Stimulated activated CD4-positive, alpha-beta T cell treated with anti-CD3 and anti-CD28 coated beads, Interleukin-15, amount 100 ng/mL, for 1 hour (primary cell): ENCODE measurements at places on chromosomes 2 and 18.

DNA sequence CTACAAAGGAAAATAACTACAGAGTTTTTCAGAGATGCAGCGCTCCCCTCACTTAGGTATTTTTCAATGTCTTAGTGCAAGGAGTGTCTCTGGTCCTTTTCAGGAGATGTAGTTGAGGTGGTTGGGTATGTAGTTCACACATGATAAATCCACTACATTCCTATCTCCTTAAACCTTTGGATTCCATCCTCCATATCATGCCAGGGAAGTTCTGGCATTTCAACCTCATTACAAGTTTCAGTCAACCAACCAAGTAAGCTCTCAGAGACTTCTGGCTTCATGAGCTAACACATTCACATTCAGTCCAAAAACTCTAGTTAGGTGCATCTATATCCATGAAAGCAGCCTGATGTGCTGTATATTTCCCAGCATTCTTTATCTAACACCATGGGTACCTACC, 47.3 kb downstream of the MAP3K20 start:
- DNase-seq, result no peak

GRCh38 chr2:11573418-11574175, 39.8 kb downstream of the GREB1 start:
- no peak for DNase-seq

DNA sequence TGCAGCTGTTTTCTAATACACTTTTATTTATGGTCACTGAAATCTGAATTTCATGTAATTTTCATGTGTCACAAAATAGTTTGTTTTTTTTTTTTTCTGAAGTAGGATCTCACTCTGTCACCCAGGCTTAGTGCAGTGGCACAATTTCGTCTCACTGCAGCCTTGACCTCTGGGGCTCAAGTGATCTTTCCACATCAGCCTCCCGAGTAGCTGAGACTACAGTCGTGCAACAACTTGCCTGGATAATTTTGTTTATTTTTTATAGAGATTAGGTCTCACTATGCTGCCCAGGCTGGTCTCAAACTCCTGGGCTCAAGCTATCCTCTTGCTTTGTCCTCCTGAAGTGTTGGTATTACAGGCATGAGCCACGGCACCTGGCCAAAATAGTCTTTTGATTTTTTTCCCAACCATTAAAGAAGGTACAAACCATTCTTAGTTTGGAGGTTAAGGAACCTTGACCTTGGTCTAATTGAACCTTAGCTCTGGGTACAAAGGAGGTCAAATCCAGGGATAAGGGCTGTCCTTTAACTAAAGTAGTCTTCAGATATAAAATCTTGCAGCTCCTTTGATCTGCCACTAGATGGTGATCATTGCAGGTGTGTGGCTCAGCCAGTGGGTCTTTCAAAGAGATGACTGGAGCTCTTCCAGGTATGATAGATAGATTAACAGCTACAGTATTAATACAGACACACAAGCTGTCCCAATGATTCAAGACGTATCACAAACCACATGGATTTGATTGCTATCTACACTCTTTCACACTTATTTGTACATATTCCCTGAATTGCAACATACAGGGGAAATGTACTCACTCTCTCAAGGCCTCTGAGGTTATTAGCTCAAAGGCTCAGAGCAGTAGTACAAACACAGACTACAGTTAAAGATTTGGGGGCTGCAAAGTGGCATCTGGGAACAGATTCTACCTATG, 4.7 kb upstream of the KRCC1 start:
- no peak for DNase-seq

DNA sequence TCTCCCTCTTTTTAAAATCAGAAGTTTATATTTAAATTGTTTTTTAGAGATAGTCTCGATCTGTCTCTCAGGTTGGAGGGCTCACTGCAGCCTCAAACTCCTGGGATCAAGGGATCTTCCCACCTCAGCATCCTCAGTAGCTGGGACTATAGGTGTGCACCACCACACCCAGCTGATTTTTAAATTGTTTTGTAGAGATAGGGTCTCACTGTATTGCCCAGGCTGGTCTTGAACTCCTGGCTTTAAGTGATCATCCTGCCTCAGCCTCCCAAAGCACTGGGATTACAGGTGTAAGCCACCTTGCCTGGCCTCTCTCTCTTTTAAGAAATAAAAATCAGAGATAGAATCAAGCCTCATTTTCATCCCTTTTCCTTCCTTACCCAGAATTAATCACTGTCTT, 22.1 kb downstream of the FAM171B start:
- DNase-seq, result no peak

DNA sequence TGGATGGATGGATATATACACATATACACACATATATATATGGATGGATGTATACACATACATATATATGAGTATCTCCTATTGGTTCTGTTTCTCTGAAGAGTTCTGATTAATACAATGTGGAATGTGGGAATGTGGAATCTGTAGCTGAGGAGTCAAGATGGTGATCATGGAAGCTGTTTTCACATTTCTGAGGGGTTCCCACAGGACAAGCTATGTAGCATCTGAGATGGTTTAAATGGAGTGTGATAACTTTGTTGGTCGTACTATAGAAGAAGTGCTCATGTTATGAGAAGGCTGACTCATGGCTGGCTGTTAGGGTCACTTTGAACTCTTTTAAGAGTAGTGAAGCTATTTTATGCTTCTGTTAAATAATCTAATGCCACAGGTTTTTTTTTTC, 279.7 kb downstream of the MEIS1 start:
- DNase-seq, result no peak

DNA sequence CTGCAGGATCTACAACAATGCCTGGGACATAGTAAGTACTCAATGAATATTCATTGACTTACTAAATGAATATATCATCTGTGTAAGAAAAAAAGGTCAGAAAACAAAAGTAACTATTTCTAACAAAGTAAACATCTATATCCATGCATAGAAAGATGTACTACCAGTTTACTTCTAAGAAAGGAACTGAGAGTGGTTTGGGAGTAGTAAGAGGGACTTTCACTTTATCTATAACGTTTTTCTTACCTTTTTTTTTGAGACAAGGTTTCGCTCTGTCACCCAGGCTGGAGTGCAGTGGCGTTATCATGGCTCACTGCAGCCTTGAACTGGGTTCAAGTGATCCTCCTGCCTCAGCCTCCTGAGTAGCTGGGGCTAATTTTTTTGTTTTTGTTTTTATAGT, 25.7 kb downstream of the DHX57 start:
- no peak for DNase-seq

DNA sequence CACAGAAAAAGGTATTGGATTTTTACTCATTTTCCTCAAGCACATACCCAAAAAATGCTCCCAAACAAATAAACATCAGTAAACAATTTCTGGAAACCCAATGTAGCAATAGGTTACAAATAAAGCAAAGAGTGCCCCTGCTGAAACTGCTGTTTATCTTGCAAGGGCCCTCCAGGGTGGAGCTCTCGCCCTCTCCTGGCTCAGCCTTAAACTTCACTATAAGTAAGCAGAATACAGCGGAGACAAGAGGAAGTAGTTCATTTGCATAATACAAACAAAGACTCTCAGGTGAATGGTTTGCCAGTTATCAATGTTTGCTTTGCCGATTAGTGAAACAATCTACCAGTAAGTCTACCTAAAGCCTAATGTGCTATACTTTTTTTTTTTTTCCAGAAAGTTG, 437.6 kb downstream of the DLGAP1 start:
- DNase-seq, result no peak

DNA sequence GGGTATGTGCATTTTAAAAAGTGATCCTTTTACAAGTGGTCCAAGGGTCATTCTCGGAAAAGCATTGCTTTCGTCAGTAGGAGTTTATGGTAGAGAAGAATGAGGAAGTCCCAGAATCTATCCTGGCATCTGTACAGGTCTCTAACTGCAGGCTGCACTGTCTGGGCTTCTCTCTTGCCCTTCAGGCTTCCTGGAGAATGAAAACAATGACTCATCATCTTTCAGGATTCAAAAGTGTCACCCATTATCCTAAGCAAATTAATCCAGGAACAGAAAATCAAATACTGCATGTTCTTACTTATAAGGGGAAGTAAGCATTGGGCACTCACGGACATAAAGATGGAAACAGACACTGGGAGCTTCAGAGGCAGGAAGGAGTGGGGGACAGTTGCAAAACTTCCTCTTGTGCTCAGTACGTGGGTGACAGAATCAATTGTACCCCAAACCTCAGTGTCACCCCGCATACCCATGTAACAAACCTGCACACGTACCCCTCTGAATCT, 60.2 kb upstream of the TXNDC2 start:
- no peak for DNase-seq

GRCh38 chr2:134145519-134145918, 108.4 kb upstream of the MGAT5 start:
- no peak for DNase-seq

- DNase-seq, result no peak
Observed at GRCh38 chr18:8943900-8944870, 158.3 kb upstream of the NDUFV2 start.

DNA sequence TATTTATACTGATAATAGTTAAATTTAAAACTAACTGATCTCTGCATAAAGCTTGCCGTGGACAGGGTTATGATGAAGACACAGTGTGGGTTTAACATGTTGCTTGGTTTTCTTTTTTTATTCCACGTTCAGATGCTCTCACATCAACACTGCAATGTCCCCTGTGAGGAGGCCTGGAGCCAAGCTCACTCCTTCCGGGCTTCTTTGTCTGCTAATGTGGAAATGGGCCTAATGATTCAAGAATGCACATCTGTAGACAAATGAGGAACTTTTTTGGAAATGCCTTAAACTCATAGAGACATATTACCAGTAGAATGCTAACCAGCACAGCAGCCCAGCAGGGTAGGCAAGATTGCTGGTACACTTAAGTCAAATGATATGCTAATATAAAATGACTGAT, 208.0 kb downstream of the GALR1 start:
- no peak for DNase-seq

DNA sequence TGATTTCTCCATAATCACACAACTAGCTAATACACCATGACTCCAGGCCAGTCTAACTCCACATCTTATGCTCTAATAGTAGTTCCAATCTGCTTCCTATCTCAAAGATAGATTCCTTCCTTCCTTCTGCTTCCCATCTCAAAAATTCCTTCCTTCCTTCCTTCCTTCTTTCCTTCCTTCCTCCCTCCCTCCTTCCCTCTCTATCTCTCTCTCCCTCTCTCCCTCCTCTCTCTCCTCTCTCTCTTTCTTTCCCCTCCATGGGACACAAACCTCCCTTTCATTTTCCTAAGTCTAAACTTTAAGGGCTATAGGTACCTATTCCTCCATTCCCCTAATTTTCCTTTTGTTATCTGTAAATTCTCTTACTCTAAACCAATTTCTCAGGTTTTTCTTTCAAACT, 62.5 kb downstream of the CCDC88A start:
- no peak for DNase-seq

- DNase-seq, result no peak
Observed at GRCh38 chr2:64823794-64824193, 165.4 kb upstream of the SLC1A4 start.

- no peak for DNase-seq
Observed at GRCh38 chr18:32439802-32440201, 30.9 kb downstream of the GAREM1 start.

- DNase-seq, result no peak
Observed at GRCh38 chr2:6073191-6074088, 381.3 kb downstream of the SOX11 start.

DNA sequence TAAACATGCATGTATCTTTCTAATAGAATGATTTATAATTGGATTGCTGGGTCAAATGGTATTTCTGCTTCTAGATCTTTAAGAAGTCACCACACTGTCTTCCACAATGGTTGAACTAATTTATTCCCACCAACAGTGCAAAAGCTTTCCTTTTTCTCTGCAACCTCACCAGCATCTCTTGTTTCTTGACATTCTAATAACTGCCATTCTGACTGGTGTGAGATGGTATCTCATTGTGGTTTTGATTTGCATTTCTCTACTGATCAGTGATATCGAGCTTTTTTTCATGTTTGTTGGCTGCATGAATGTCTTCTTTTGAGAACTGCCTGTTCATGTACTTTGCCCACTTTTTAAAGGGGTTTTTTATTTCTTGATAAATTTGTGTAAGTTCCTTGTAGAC, 182.5 kb downstream of the ANKRD44 start:
- no peak for DNase-seq

- no peak for DNase-seq
Observed at GRCh38 chr2:168355779-168356476, 100.1 kb upstream of the CERS6 start.

- no peak for DNase-seq
Observed at GRCh38 chr2:120525056-120526046, 179.4 kb downstream of the INHBB start.

DNA sequence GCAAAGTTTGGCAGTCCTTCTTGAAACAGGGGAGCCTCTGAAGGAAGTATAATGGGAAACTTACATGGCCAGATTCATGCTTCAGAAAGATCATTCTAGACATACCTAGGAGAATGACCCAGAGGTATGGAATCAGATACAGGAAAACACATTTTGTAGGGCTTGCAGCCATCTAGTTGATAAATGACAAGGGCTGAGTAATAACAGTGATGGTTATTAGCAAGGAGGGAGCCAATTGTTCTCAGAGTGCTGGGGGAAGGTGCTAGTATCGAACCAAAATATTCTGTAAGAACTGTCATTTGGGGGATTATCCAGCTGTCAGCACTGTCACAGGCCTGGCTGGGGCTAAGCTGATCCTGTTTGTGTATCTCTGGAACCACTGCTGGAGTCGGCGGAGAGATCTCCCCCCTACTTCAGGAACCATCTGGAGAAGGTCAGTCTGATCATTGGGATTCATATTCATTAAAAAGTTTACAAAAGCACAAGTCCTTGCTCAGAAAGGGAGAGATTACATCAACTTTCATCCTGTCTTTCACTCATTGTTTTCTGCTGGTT, 113.8 kb upstream of the THSD7B start:
- DNase-seq, result no peak

- no peak for DNase-seq
Observed at GRCh38 chr2:138708682-138709241, 71.4 kb downstream of the NXPH2 start.

DNA sequence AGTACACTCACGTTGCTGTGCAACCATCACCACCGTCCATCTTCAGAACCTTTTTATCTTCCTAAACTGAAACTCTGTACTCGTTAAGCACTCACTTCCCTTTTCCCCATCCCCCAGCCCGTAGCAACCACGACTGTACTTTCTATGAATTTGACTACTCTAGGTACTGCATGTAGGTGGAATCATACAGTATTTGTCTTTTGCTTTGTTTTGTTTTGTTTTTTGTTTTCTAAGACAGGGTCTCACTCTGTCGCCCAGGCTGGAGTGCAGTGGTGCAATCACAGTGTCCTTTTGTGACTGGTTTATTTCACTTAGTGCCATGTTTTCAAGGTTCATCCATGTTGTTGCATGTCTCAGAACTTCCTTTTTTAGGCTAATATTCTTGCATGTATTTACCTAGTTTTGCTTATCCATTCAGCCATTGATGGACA, 7.0 kb upstream of the TYMS start:
- no peak for DNase-seq

GRCh38 chr18:8625461-8626092, 16.3 kb downstream of the RAB12 start:
- DNase-seq, result no peak

- DNase-seq, result no peak
Observed at GRCh38 chr2:74059137-74059775, 74.5 kb downstream of the TET3 start.

DNA sequence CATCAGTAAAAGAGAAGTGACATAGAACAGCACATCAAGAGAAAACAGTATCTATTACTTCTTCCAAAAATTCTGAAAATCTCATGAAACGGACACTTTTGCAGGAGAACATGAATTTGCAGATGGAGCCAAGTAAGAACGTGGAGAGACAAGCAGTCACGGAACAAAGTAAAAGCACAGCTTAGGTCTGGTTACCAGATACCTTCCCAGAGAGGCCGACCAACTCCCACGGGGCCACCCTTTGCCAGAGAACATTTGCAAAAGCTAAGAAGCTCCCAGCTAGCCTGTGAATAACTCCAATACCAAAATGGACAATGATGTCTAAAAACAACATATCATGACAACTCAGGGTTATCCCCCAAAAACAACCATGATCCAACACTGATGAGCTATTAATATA, 38.9 kb downstream of the THAP4 start:
- no peak for DNase-seq
